HT1080 (cell line): ENCODE measurements at places on chromosomes 4 and X. TPM values are rescaled to one million over a fixed set of nuclear protein-coding genes. Genes with fewer than 3 reads are reported as not detected.

- DNase-seq: no peak
These were observed 237.2 kb upstream of the PITX2 start for GRCh38 chr4:110860125-110860524.

GRCh38 chr4:154044742-154045485, 256.0 kb upstream of the SFRP2 start:
- DNase-seq: no peak

EFHC2 gene
- total RNA-seq: not detected in 2 replicates

MXD4 gene
- total RNA-seq: 12.1 and 17.3 TPM in 2 replicates
